ENCODE measurements at places on chromosomes 16 and 17.

DNA sequence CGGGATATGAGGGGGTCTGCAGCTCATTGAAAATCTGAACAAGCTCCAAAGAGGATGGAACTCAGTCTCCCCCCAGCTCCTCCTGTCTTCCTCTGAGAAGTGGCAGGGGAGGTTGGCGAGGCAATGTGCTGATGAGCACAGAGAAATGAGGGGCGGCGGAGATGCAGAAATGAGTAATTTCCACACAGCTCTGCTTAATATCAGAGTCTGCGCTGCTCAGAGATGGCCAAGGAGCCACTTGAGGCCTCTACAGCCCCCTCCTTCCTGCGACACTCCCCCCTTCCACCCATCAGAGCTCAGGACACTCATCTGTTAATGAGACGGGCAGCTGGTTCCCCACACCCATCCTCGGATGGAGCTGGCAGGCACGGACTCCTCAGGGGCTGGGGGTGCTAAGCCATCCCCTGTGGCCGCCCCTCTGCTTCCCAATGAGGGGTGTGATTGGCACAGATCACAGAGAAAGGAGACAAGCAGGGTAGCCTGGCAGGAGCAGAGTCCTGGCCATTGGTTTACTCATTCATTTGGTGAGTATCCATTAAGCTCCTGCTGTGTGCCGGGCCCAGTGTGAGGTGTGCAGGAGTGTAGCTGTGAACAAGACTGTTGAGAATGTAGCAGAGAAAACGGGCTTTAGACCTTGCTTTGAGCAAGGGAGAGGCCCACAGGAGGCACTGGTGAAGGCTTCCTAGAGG lies 12.7 kb upstream of the CRHR1 start:
- DNase-seq: no peak

- DNase-seq: no peak
These were observed 54.7 kb downstream of the ZZEF1 start for GRCh38 chr17:4087911-4088693.

DNA sequence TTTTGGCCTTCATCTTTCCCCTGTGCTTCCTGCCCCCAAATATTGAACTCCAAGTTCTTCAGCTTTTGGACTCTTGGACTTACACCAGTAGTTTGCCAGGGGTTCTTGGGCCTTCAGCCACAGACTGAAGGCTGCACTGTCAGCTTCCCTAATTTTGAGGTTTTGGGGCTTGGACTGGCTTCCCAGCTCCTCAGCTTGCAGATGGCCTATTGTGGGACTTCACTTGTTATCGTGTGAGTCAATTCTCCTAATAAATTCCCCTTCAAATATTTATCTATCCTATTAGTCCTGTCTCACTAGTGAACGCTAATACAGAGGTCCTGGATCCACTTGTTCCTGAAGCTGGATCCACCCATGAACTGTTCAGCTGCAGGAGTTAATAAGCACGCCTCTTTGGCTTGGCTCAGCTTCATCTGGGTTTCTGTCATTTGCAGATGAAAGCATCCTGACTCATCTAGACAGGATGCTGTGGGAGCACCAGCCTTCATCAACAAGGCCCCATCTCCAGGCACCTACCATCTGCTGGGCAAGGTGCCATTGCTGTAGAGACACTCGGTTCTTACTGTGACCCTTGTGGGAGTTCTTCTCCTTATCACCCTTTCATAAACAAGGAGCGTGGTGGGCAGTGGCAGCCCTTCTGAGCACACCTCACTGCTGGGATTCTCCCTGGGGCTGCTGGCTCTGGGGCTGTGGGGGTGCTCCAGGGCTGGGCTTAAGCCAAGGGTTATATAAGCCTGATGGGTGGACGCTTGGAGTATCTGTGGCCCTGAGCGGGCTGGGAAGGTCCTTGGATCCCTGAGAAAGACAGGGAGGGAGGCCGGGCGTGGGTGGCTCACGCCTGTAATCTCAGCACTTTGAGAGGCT lies 23.1 kb downstream of the LAT start:
- DNase-seq: peak; percentile 86

DNA sequence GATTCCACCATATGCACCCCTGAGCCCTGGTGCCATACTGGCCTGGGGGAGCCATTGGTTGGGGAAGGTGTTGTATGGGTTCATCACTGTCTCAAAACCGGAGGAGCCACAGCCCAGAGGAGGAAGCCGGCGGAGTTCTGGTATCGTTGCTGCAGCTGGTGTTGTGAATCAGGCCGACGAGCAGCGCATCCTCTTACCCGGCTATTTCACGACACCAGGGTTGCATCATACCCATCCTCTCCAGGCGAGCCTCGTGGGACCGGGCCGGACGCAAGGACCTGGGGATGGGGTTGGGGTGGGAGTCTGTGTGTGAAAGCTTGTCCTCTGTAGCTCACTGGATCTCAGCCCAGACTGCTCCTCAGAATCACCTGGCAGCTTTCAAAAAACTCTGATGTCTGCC lies 6.6 kb upstream of the SLC12A3 start:
- no peak for DNase-seq

- DNase-seq: no peak
These were observed 87.3 kb downstream of the ABCA8 start for GRCh38 chr17:68867759-68868516.

- no peak for DNase-seq
These were observed 280.9 kb upstream of the TNRC6C start for GRCh38 chr17:77677630-77678029.

DNA sequence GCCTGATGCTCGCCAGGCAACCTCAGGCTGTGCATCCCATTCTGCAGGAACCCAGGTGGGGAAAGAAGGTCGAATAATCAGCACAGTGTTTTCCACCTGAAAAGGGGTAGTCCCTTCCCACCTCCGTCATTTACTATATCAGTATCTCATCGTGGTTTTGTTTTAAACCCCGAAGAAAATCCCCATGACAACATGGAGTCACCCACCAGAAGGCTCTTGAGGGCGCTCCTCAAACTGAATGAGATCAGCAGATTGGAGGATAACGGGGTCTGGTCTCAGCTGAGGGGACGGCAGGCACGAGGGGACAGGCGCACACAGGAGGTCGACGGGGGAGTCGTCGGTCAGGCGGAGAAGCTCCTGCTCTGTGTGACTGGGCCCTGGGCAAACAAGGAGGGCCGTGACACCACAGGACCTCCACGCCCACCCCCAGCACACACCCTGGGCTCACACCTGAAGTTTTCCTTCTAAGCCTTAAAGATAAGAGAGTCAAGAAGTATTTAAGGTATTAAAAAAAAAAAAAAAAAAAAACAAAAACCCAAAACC lies 44.2 kb downstream of the MARF1 start:
- no peak for DNase-seq

DNA sequence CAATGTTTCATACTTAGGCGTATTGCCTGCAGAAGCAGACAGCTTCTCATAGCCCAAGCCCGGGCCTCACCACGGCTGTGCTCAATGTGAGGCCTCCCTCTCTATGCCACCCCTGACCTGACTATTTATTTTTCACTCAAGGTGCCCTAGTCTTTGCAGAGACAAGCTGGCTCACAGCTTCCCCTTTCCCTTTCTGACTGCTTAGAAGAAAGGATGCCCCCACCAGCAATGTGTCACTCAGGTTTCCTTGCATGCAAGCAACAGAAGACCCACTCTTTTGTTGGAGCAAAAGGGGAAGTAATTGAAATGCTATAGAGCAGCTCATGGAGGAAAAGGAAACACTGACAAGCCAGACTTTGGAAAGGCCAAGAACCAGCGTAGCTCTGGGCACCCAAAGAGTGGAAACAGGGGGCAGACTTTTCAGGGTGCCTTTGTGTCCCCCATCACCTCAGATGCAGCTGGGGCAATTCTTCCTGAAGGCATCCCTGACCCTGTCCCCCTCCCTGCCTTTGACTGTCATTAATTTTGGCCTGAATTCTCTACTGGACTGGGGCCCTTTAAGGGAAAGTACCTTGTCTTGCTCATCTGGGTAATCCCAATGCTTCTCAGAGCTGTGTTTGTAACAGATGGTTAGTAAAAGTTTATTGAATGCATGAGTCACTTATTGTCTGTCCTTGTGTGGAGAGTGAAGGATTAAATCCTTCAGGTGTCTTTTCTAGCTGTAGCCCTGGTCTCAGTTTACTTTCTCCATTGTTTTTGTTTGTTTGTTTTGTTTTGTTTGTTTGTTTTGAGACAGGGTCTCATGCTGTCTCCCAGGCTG lies 17.8 kb downstream of the RGS9 start:
- DNase-seq: no peak

GRCh38 chr17:79952265-79952877 lies 83.3 kb downstream of the TBC1D16 start:
- no peak for DNase-seq

DNA sequence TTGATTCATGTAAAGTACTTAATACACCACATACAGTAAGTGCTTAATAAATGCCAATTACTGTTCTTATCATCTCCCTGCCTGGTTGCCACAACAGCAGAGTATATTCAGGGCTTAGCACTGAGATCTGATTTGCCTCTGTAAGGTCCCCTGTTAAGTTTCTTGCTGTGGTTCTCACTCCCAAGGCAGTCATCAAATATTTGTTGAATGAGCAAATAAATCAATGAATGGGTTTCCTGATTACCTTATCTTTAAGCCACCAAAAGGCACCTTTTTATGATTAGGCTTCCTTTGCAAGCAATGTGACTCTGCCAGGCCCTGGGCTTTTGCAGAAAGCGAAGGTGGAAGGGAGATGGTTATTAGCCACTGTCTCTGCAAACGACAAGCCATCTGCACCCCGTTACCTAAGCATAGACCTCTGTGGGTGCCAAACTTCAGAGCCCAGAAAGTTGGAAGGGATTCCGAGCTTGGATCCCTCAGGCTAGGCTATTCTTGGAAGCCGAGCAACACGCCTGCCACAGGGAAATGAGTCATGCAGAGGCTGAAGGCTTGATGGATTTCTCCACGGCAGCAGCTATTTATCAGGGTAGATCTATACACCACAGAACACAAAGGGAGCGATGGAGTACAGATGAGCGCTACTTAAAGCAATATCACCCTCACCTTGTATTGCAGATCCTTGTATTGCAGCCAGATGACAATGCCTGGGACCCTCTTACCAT lies 102.0 kb downstream of the GRIN2A start:
- no peak for DNase-seq

DNA sequence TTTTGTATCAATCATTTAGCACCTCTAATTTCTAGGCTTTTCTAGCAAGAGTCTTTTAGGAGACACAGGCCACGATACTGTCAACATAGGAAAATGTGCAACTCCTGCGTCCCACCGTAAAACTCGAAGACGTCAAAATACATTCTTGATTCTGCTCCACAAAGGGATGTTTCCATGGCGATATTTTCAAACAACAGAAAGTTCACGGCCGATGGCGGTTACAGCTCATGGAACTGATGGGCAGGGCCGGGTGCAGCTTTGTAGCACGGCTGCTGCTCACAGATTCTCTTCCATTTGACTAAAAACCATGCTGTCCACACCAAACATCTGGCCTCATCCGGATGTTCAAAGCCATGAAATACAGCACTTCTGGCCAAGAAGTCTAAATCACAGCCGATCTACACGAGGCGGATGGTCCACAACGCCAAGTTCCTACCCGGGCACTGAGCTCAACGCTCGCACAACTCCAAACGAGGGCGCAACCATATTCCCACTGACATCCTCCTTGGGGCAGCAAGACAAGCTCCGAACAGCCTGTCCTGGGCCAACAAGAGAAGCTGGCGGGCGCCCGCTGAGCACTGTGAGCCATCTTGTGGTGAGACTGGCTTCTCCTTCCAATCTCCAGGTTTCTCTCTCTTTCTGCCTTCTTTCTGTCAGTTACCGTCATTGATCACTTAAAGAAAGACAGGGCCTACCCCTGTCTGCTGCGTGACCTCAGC lies 79.8 kb downstream of the ZNF778 start:
- DNase-seq: no peak

DNA sequence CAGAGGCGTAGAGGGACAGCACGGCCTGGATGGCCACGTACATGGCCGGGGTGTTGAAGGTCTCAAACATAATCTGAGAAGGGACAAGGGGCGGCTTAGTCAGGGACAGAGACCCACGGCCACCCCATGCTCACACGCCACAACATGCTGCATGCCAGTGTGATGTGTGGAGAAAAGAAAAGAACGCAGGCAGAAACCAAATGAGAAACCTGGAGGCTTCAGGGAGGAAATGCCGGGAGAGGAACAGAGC lies 1.1 kb downstream of the ACTG1 start:
- DNase-seq: no peak

- DNase-seq: peak; percentile 86
These were observed 132.1 kb downstream of the CLEC16A start for GRCh38 chr16:11076259-11077018.

GRCh38 chr17:43482103-43483012 lies 1.4 kb upstream of the DHX8 start:
- no peak for DNase-seq

- no peak for DNase-seq
These were observed 3.8 kb upstream of the BAHCC1 start for GRCh38 chr17:81391293-81391935.

DNA sequence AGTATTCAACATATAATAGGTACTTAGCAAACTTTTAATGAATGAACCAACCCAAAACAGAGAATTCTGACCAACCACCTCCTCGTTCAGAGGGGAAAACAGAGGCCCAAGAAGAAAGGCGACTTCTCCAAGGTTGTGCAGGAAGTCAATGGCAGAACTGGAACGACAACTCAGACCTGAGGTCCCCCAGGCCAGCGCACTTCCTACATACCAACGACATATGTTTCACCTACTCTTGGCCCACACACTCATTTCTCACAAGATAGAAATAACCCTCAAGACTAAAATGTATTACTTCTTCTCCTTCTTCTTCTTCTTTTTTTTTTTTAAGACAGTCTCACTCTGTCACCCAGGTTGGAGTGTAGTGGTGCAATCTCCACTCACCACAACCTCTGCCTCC lies 14.4 kb downstream of the CHCT1 start:
- no peak for DNase-seq

DNA sequence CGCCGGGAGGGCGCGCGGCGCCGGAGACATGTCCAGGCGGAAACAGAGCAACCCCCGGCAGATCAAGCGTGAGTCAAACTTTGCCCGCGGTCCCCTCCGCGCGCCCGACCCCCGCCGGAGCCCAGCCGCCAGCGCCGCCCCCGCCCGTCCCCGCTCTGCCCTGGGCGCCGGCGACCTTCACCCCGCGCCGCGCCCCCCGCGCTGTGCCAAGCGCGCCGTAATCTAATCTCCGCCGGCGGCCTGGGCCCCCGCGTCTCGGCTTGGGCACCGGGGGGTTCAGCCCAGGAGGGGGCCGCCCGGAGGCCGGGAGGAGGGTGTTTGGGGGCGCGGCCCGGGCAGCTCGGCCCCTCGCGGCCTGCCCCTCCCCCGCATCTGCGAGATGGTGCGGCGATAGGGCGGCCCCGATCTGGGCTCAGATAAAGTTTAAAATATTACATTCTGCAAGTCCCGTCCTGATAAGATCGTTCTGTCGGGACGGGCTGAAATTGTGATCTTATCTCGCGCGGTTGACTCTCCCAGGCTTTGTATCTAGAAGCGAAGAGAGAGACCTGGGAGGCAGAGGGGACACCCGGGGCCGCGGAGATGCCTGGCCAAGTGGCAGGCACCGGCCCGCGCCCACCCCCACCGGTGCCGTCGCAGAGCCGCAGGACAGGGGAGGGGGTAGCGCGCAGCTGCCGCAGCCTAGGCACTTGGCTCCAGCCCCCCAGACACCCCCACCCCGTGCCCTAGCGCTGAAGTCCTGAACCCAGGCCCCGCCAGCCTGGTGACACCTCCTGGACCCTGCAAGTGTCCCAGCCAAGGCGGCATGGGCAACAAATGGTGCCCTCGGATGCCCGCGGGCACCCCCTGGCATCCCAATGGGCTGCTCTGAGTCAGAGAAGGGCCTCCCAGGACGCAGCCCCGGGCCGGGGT lies 787 bp downstream of the ZFPM1 start:
- DNase-seq: no peak

- no peak for DNase-seq
These were observed 2.5 kb upstream of the ZFHX3 start for GRCh38 chr16:73050201-73051099.

GRCh38 chr16:55120826-55121225 lies 190.2 kb downstream of the IRX5 start:
- no peak for DNase-seq

GRCh38 chr17:64340557-64340956 lies 50.1 kb downstream of the PECAM1 start:
- no peak for DNase-seq

Data from stimulated activated CD4-positive, alpha-beta T cell treated with anti-CD3 and anti-CD28 coated beads, Interleukin-1b, Interleukin-23, amount 100 ng/mL, for 48 hours (primary cell).